Tongue (tissue), 3 donors: ENCODE measurements at places on chromosomes 5 and 9. TPM values are rescaled to one million over a fixed set of nuclear protein-coding genes. Genes with fewer than 3 reads are reported as not detected.
A peak's percentile ranks its signal among the peaks of the same experiment; 100 is the strongest.

The FLT4 gene
- total RNA-seq: 21.8 TPM

GRCh38 chr9:18730241-18730640 is 256.3 kb downstream of the ADAMTSL1 start:
- no peak for DNase-seq

DNA sequence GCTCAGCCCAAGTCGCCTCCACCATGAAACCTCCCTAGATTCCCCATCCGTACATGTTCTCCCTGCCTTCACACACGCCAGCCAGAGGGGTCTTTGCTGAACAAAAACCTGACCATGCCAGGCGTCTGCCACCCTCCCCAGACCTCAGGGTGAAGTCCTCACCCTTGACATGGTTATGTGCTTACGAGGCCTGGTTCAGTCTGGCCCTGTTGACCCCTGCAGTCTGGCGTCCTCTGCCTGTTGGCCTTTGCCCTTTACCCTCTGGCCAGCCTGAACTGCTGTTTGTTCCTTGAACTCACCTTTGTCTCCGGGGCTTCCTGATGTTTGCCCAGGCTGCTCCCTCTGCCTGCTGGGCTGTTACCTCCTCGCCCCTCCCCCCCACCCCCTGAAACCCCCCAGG is 29.8 kb downstream of the NCS1 start:
- DNase-seq: no peak

DNA sequence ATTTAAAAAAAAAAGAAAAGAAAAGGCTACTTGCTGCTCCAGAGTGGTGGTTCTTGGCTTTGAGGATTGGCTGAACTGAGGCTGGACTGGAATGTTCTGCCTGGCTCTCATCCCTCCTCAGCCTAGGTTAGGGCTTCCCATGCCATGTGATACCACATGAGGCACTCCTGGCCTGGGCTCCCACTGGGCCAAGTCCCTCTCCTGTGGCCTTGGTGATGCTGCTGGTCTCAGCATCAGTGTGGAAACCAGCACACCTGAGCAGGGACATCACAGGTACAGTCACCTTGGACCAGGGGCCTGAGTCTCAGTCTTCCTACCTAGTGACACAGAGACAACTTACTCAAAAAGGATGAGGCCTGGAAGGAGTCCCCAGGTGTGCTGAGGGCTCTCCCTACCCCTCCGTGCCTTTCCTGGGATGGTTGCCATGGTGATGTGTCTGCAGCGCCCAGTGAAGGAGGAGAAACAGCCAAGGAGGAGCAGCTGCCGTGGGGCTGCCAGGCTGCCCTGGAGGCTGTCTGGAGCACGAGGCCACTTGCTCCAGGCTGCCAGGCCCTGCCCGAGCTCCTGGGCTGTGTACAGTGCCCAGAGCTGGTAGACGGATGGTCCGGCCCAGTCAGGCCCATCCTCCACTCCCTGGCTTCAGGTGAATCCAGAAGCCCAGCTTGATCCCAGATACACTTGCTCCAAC is 71.0 kb downstream of the WNK2 start:
- no peak for DNase-seq

The FAM200C gene
- total RNA-seq: 17.0 TPM

GRCh38 chr5:79588696-79589095 is 23.5 kb upstream of the TENT2 start:
- DNase-seq: no peak

GRCh38 chr9:14240537-14240936 is 73.4 kb downstream of the NFIB start:
- DNase-seq: peak; percentile 38

DNA sequence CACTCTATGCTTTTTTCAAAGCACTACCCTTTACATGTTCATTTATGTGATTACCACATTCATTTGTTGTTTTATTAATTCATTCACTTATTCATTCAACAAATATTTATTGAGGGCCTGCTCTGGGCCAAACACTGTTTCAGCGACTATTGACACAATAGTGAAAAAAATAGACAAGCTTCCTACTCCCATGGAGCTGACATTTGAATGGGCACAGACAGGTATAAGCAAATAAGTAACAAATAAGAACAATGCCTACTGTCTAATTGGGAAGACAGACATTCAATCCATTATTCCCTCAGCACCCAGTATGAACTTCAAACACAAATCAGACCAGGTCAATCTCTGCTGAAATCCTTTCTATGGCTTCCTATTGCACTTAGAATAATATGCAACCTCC is 156.9 kb upstream of the NR3C1 start:
- DNase-seq: no peak

DNA sequence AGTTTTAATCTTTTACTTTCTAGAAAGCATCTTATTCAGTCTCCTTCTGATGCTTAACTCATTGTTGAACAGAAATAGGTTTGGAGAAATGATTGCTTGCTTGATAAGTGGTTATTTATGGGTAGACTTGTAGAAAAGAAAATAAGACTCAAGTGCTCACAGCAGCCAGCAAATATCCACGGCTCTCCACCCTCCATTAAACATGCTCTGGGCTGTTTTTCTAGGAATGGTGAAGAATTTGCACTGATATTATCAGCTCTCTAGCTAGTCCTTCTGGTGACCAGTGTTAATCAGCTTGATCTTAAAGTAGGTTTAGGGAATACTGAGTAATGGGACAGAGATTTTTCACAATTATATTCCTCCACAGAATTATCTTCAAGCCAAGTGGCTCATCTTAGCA is 60.6 kb downstream of the SLC1A3 start:
- no peak for DNase-seq

GRCh38 chr5:178673801-178674295 is 47.0 kb upstream of the CLK4 start:
- no peak for DNase-seq

GRCh38 chr9:127923771-127924170 is 6.8 kb downstream of the PIP5KL1 start:
- no peak for DNase-seq

DNA sequence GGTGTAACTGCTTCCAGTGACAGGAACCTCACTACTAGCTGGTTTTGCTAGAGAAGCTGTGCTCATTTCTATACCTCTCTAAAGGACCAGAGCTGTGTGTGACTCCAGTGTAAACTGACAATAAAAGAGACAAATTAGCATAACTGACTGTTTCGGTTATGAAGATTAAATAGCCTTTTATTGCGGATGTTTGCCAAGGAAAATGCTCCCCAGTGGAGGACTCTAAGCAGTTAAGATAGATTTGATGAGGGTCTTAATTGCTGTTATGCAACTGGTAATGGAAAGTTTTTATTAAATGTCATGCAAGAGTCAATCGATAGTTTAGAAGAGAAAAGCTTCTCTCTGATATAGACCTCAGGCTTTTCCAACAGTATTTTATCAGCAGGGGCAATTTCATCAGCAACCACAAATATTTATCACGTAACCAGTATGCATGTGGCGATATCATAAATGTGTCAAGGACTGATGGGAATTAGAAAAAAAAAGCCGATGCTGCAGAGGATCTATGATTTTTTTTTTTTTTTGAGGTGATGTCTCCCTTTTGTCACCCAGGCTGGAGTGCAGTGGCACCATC is 275.2 kb upstream of the DMAC1 start:
- DNase-seq: no peak

The NUTM2F gene
- not detected for total RNA-seq

DNA sequence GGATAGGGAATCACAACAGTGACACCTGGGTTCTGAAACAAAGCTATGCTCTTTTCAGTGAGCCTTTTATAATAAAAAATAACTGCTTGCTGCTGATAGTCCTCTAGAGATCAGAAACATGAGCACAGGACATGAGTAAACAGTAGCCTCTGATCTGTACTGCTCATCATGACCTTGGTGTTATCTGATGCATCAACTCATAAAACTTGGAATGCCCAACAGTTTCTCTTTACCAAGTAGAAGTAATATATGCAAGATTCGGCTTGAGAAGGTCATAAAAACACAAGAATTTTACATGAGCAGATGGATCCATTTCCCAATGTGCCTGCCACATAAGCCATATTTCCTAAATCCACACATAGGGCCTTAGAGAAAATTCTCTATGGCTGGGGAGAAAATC is 318.3 kb upstream of the GRAMD2B start:
- DNase-seq: no peak

GRCh38 chr9:88387036-88387551 is 1.1 kb upstream of the SPIN1 start:
- peak; percentile 41 for DNase-seq

DNA sequence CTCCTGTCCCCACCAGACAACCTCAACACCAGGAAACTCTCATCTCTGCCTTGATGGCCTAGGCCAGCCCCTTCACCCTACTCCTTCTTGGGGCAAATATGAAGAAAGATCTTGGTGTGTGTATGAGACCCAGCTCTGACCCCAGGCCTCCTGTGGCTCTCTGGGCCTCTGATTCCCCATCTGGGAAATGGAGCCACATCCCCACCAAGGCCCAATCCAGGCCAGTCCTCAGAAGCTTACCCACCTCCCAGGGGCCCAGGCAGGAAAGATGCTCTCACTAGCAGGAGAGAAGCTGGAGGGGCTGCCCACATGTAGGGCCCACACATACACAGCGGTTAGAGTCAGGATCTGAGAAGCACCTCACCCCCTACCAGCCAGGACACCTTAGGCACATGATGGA is 38.9 kb downstream of the BICD2 start:
- no peak for DNase-seq

DNA sequence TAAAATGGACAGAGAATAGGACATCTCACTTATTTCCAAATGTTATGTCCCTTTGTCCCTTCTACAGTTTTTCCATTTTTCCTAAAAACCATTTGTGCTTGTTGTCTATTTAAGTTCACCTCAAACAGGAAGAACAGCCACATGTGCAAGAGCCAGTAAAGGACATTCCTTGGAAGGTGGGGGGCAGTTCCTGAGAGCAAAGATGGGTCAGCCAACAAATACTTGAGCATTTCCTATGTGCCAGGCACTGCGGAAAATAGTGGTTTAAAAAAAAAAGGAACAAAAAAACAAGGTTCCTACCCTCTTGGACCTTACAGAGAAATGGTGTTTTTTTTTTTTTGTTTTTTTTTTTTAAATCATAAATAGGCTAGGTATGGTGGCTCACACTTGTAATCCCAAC is 26.8 kb downstream of the ANP32B start:
- no peak for DNase-seq

- no peak for DNase-seq
Measured at GRCh38 chr5:72649449-72649848, 142.2 kb upstream of the ZNF366 start.

- no peak for DNase-seq
Measured at GRCh38 chr9:128685636-128686489, 3.2 kb upstream of the SET start.

The KCNV2 gene
- total RNA-seq: not detected

- DNase-seq: no peak
Measured at GRCh38 chr9:111110805-111111204, 72.5 kb upstream of the LPAR1 start.

DNA sequence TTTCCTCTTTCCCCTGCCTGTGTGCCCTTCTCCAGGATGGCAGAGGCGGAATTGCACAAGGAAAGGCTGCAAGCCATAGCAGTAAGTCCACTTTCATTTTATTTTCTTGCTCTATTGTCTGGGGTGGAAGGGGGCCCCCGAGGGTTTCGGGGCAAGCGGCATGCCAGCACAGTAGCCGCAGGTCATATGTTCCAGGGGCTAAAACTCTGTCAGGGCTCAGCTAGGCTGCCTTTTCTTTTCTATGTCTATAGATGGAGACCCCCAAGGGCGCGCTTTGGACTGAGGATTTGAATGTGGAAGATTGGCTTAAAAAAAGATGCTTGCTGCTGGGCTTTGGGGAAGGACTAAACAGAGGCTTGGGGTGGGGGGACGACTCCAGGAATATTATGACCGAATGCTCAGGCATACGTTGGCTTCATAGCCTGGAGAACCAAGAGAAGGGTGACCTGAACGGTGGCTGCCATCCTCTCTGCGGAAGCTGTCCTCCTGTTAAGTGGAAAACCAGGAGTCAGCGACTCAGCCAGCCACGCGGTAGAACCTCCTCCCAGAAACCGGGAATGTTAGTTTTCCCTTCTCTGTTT is 545 bp downstream of the PALM2AKAP2 start:
- DNase-seq: peak; percentile 65

The SLC23A1 gene
- total RNA-seq: not detected

The NANS gene
- total RNA-seq: 40.3 TPM

- DNase-seq: no peak
Measured at GRCh38 chr9:92439921-92440750, 15.9 kb upstream of the OMD start.

The FABP6 gene
- not detected for total RNA-seq

The DAB2IP gene
- total RNA-seq: 41.9 TPM

- DNase-seq: no peak
Measured at GRCh38 chr5:35820735-35821134, 36.0 kb upstream of the IL7R start.

The GLDC gene
- 1.6 TPM for total RNA-seq

GRCh38 chr9:126363847-126364671 is 37.4 kb downstream of the MVB12B start:
- DNase-seq: no peak

GRCh38 chr9:76032038-76032796 is 141.7 kb downstream of the PCSK5 start:
- DNase-seq: no peak

DNA sequence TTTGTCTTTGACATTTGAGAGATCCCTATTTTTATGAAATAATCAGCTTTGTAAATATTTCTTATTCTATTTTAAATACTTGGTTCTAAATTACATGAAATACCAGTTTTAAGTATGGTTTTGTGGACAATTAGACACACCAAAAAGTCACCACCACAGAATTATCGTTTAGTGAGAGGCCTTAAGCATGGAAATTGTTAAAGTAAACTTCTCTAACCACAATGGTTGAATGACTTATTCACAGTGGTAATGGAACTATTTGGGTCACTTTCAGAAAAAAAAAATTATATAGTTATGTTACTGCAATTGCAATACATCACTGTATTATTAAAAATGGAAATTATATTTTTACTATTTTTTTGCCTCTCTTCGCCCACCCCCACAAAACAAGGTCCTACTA is 1252.5 kb downstream of the EFNA5 start:
- no peak for DNase-seq

DNA sequence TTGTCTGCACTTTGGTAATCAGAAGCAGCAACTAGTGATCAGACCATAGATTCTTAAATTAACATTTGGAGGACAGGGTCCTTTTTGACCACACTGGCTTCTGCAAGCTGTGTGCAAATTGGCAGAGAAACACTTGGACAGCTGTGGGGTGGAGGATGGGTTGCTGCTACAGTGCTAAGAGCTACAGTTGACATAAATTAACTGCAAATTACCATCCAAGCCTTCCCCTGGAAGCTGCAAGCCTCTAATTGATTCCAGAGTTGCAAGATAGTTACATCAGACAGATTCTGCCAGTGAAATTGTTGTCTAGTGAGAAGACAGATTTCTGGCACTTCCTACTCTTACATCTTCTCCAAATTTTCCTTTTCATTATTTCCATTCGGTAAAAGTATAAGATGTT is 517.7 kb downstream of the DIRAS2 start:
- peak; percentile 91 for DNase-seq

DNA sequence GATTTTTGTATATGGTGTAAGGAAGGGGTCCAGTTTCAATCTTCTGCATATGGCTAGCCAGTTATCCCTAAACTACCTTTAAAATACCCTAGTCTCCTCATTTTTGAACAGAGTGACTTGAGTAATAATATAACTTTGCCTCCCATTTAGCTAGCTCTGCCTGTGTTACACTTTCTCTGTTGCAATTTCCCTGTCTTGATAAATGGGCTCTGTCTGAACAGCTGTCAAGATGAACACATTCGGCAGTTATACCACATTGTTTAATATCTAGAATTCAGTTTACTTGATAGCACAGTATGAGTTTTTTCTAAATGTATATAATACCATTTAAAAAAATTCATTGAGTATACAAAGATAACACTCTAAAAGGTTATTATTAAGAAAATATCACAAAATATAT is 562.9 kb upstream of the FTMT start:
- no peak for DNase-seq

The PCDHGA6 gene
- 4.8 TPM for total RNA-seq

The SLC25A25 gene
- 39.2 TPM for total RNA-seq

The PITX1 gene
- total RNA-seq: 93.7 TPM

GRCh38 chr5:103889500-103890209 is 327.1 kb upstream of the NUDT12 start:
- no peak for DNase-seq
